NCI-H2081 treated with DMSO at 0.1 percent for 48 hours (cell line): ENCODE measurements at places on chromosomes 2 and 18.

GRCh38 chr2:158239271-158239670 lies 137.6 kb downstream of the UPP2 start:
- no peak for DNase-seq

GRCh38 chr2:176056406-176056805 lies 27.4 kb downstream of the EVX2 start:
- DNase-seq = peak; percentile 48

- DNase-seq = no peak
These were observed 181.9 kb upstream of the DTNA start for GRCh38 chr18:34528177-34528576.

DNA sequence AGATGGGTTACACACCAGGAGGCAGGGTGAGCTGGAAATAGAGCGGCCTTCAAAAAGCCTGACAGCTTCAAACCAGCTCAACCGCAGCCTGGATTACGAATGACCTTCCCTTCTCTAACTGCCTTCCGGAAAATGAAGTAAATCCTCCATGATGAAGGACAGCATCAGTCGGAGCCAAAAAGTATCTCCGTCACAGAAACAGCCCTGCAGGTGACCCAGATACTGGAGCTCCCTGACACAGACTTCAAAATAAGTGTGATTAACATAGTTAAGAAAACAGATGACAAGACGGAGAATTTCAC lies 10.3 kb upstream of the CIB4 start:
- DNase-seq = no peak

DNA sequence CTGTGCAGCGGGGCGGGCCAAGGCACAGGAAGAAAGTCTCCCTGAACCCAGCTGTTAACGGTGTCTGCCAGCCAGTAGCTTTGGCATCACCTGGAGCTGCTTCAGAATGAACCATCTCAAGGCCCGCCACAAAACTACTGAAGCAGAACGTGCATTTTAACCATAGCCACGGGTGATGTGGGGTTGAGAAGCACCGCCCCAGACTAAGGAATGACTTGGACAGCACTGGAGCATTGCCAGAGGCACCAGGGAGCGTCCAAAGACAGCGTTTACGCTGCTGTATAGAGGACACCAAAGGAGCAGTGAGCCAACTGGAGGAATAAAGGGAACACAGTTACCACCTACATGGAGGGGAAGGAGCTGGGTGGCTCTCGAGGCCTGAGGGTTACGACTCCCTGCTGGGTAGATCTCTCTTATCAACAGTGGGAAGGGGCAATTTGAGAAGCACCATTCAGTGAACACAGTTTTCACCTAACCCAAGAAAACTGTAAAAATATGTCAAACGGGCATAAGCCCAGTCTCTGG lies 28.4 kb upstream of the LONRF2 start:
- no peak for DNase-seq
